ENCODE measurements at places on chromosomes 2 and 18.
A peak's percentile ranks its signal among the peaks of the same experiment; 100 is the strongest.

GRCh38 chr2:190882856-190883582 is 2.4 kb downstream of the GLS start:
- peak; percentile 52 for DNase-seq

GRCh38 chr2:18345848-18346247 is 214.6 kb downstream of the RDH14 start:
- DNase-seq, result no peak

DNA sequence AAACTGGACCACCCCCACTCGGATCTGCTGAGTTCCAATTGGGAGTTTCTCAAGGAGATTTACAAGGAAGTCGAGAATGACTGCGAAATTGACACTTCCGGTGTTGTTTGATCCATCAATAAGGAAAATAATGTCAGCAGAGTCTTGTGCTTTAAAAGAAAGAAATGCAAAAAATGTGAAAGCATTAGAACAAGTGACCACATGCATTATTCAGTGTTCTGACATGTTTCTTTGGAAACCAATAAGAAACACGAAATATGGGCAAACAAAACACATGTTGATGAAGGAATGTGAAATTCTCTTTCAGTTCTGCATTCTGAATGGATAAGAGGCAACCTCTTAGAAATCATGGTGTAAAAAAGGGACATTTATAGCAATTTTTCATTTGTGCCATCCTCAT is 25.9 kb downstream of the COL6A3 start:
- DNase-seq, result no peak

- DNase-seq, result no peak
Observed at GRCh38 chr2:233565685-233566140, 869 bp downstream of the USP40 start.

- no peak for DNase-seq
Observed at GRCh38 chr2:227308784-227309183, 16.3 kb upstream of the MFF start.
